GM23338 (cell line): ENCODE measurements at places on chromosomes 3 and 15.

DNA sequence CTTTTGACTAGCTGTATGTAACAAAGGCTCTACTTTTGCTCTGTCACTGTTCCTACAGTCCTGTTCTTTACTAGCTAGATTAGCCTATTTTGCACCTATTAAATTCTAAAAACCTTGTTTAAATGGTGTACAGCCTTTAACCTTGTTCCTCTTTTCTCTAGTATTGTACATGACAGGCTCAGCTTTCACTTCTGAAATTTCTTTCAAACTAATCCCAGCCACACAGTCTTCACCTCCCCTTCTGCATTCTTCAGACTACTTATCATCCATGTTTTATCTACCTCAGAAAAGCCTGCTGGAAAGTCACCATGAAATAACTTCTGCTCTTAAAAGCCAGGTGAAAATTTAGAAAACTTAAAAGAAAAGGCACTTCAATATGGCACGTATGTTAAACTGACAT, 122.4 kb downstream of the NECTIN3 start:
- no peak for DNase-seq

DNA sequence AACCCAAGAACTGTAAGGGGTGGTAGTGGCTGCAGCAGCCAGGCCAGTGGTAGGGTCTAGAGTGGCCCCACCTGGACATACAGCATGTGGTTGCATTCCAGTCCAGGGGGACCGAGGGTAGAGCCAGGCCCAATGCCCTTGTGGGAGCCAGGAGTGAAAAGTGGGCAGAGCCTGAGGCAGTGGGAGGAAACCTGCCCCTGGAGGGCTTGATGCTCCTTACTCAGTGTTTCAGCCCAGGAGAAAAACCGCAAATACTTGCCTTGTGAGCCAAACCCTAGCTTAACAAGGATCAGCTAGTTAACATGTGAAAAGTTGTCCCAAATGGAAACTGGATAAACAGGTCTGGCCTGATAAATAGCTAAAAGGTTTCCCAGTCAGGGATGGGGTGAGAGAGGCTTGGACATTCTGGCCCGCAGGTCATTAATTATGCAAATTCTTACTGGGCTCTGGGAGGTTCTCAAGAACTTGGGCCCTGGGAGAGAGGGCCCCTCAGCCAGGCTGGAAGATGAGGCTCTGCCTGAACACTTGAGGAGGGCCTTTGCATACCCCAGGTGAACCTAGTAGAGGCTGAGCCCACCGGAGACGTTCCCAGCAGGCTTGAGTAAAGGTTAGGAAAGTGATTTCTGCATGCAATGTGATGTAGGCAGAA, 222.1 kb downstream of the THSD4 start:
- peak; percentile 71 for DNase-seq

DNA sequence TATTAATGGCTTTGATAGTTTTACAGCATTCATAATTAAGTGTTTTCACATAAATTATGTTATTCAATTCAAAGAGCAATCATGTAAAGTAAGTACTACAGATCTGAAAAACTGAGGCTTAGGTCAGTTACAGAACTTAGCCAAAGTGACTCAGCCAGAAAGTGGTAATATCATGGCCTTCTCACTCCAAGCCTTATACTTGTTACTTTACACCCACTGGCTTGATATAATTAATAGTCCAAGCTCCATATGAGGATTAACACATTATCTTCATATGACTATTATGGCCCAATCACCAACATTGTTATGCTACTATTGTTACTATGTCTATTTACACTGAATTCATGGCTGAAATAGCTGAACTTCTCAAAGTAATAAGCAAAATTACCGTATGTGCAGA, 50.7 kb downstream of the TIGIT start:
- no peak for DNase-seq

DNA sequence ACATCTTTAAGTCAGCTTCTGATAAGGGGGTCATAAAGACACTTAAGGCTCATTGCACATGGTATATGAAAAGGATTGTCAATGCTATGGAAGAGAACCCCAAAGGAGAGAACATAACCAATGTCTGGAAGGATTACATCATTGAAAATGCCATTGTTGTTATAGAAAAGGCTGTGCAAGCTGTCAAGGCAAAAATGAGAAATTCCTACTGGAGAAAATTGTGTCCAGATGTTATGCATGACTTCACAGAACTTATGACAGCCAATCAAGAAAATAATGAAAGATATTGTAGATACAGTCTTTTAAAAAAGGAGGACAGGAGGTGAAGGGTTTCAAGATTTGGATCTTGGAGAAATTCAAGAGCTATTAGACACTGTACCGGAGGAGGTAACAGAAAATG, 96.3 kb upstream of the MBNL1 start:
- DNase-seq: no peak

DNA sequence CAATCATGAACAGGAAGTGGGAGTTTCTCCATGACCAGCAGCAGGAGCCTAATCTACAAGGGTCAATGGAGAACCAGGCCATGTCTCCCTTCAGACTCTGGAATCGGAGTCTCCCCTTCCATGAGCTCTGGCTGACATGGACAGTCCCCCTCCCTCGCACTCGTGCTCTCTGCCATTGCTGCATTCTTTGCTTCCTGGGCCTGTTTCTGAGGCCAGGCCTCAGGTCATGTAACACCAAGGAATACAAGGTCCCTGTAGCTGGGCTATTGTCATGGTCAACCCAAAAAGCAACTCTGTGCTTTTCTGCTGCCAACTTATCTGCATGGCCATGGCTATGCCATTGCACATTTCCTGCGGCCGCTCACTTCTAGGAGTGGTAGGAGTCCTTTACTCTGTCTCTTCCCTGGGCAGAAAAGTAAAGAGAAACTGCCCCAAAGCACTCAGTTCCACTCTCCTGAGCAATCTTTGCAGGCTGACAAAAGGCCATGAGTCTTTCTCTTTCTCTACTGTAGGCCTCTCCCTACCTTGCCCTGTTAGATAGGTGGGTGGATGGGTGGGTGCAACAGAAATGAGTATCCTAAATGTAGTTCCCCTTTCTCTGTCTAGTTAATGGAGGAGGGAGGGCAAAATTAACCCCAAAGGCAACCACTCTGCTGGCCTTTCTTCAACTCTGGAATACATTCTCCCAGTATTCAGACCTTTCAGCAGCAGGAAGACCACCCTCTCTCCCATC, 40.8 kb upstream of the PROK2 start:
- no peak for DNase-seq

GRCh38 chr15:93583552-93583951, 494.5 kb upstream of the RGMA start:
- no peak for DNase-seq

GRCh38 chr15:97316362-97316761, 644.1 kb upstream of the ARRDC4 start:
- DNase-seq: no peak

DNA sequence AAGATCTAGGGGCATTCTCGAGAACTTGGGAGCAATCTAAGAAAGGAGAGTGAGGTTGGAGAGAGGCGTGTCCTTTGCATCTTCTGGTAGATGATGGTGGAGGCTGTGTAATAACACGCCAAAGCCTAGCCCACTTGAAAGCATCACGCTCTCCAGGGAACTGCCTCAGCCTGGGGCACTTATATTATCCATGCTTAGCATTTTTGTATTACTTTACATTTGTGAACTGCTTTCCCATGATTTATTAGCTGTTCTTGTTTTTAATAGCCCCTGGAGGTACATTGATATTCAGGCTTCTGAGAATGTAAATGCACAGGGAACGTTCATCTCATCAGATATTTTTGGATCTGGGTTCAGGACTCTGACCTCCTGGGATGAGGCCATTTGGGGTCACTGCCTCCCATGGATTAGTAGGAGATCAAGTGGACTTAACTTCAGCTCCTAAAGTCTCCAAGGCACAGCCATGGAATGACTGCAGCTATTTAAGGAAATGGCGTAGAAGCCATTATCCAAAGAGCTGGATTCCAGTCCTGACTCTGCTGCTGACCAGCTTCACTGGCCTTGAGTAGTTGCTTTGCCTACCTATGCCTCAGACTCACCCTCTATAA, 124.9 kb downstream of the LPP start:
- DNase-seq: no peak

GRCh38 chr3:82790307-82791097, 1029.1 kb upstream of the GBE1 start:
- DNase-seq: no peak

GRCh38 chr3:171821778-171822358, 11.6 kb upstream of the PLD1 start:
- no peak for DNase-seq

DNA sequence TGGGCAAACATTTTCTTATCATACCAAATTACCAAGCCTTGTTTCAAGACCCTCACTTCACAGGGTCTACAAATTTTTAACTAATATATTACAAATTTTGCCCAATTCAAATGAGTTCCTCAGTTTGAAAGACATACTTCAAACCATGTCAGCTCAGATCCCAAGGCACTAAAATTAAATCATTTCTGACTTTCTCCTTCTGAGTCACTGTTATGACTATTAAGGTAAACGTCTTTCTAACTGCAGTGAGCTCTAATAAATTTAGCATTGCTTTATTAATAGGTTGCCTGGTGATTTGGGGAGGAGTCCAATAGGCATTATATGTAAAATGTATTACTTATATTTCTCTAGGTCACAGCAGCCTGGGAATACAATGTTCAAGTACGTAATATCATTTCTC, 158.2 kb upstream of the ARHGEF26 start:
- no peak for DNase-seq
